Activated naive CD4-positive, alpha-beta T cell treated with anti-CD3 and anti-CD28 coated beads, Interleukin-2, amount 50 U/mL, for 72 hours (primary cell): ENCODE measurements at places on chromosomes 7 and 10. TPM values are rescaled to one million over a fixed set of nuclear protein-coding genes. Genes with fewer than 3 reads are reported as not detected.

DNA sequence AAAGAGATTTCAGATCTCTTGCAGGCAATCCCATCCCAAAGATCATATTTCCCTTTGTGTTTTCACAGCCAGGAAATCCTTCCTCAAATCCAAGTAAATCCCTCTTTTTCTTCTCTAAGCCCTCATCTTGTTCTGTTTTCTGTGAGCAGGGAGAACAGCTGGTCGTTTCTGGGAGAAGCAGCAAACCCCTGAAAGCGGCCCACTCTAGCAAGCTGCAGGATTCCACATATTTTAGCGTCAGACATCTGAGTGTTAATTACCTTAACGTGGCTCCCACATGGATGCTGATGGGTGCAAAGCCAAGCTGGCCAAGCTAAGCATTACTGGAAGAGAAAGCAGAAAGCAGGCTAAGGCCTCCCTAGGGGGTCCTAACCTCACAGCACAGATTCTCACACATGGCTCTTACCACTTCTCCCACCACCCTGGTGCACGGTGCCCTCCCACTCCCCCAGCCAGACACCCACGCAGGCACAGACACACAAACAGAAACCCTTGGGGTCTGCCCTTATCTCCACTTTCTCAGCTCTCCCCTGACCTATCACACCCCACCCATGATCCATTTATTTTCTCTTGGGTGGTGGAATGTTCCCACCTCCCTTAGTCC, 551.0 kb upstream of the AUTS2 start:
- no peak for DNase-seq

DNA sequence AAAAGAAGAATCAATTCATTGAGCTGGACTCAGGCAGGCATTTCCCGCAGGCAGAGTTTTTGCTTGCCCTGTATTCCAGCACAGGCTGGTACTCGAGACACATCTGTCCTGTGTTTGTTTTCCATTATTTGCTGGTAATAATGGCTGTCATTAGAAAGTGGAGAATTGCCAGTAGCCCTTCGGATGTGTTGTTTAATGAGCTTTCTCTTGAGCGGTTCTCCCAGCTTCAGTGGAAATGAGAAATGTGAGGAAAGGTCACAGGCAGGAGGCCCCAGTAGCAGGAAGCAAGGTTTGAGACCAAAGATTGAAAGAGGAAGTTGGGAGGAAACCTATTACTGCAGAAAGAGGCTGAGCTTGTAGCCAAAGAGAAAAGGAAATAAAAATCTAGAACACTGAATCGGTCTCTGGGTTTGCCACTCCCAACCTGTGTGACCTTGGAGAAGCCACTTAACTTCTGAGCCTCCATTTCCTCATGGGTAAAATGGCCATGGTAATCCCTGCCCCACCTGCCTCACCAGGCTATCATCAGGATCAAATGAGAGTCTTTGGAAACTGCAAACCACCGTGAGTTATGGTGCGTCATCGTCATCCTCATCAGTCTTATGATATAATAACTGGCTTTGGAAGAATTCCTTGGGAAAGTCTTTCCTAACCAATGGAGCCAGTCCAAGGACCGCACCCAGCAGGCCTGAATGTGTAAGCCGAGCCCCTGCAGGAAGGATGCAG, 67.7 kb downstream of the TACR2 start:
- DNase-seq: no peak

DNA sequence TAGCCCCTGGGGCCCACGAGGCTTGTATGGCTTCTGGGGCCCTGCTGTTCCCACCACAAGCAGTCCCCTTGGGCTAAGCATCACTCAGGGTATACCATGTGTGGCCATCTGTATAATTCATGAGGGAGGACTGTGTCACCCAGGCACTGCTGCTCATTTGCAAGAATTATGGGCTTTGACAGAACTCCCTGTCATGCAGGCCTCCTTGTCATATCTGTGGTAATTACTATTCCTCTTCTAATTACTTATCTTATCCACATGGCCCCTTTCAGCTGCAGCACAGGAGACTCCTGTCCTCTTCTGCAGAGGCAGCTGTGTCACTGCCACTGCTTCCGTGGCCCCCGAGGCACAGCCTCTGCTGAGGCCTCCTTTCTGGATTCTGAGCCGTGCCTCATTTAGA, 46.3 kb downstream of the LRMDA start:
- no peak for DNase-seq

- no peak for DNase-seq
Observed at GRCh38 chr7:150377196-150377595, 1.9 kb upstream of the ZNF775 start.

GRCh38 chr10:96236090-96236478, 35.3 kb downstream of the BLNK start:
- no peak for DNase-seq

DNA sequence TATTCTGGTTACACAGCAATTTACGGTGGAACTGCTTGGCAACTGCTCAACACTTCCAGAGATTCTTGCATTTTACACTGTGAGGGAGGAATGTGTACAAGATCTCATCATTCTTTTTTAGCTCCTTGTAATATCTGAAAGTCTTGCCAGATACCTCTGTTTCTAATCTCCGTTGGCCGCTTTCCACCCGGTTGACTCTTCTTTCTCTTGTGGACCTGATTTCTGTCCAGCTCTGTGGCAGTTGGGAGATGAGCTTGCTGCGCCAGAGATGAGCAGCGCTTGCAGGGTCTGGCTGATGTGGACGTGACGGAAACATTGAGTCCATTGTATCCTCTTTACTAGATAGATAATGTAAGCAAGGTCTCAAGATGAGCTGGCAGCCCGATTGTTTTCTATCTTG, 27.6 kb downstream of the SPAG6 start:
- no peak for DNase-seq

DNA sequence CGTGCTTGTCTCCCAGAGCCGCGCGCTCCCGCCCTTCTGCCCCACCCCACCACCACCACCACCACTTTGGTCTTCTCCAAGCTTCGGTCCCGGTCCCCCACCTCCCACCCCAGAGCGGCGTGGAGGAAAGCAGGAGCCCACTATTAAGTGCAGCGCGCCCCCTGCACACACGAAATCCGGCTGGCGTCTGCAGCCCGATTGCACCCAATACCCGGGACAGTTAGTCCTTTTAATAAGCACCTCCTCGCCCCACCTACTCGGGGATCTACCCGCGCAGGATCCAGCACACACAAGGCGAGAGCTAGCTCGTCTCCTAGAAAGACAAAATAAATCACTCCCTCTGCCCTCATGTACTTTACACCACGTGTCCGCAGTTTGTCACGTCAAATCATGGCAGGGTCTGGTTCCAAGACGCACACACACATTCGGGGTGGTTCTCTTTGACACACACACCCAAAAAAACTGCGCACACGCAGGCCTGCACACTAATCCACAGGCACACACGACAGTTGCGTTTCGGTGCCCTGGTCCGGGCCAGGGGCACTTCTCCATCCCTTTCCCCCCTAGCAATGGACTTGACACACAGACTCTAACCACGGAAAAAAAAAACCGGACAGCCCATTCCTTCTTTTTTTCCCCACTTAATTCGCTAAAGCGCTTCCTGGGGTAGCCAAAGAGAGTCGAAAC, 1.6 kb downstream of the SFMBT2 start:
- peak; percentile 58 for DNase-seq

GRCh38 chr7:50304129-50304910, at the start of gene IKZF1:
Gene IKZF1 (plus strand): TSS chr7:50304716. CDS start chr7:50319062, 14,346 bp downstream.
- peak; percentile 79 for DNase-seq

ENO4 gene
- not detected for total RNA-seq
